ENCODE measurements at places on chromosomes 2 and 18. TPM values are rescaled to one million over a fixed set of nuclear protein-coding genes. Genes with fewer than 3 reads are reported as not detected.
A peak's percentile ranks its signal among the peaks of the same experiment; 100 is the strongest.

PRKAG3 gene
- total RNA-seq, result not detected

CEP192 gene
- total RNA-seq, result 39.9 TPM

MAPK4 gene
- total RNA-seq, result 9.3 TPM

THUMPD2 gene
- 14.4 TPM for total RNA-seq

GRCh38 chr2:164054651-164055050 lies 318.8 kb upstream of the FIGN start:
- no peak overlapping the region for H3K27ac ChIP-seq
- H3K4me3 ChIP-seq, result no peak overlapping the region
- H3K36me3 ChIP-seq, result no peaks in the 10 kb centered on the region
- H3K27me3 ChIP-seq, result no peaks in the 10 kb centered on the region

- no peaks in the 10 kb centered on the region for H3K27me3 ChIP-seq
- H3K4me1 ChIP-seq, result peaks cover 9% of the 10 kb centered on the region
- peak overlapping the region; percentile 21 for H3K27ac ChIP-seq
- H3K4me3 ChIP-seq, result no peak overlapping the region
Measured at GRCh38 chr2:217413193-217413592, 553.3 kb upstream of the TNP1 start.

DNA sequence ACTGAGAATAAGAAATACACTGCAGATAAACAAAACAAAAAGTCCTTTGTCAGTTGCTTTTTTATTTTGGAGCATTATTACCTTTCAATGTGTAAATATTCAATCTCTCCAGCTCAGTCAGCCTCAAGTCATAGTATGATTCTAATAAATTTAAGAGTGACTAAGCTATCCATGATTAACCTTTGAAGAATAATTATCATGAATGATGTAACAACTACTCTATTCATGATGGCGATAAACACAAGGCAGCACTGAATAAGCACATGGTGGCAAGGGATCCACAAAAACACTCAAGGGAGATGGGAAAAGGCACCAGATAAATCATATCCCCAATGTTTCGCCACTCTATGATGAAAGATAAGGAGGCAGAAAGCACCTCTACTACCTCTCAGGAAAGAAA lies 67.0 kb downstream of the MAP4K3 start:
- H3K4me1 ChIP-seq, result peaks cover 10% of the 10 kb centered on the region
- H3K4me3 ChIP-seq, result no peak overlapping the region
- no peak overlapping the region for H3K27ac ChIP-seq
- H3K27me3 ChIP-seq, result no peaks in the 10 kb centered on the region
- H3K36me3 ChIP-seq, result peaks cover 37% of the 10 kb centered on the region

DNA sequence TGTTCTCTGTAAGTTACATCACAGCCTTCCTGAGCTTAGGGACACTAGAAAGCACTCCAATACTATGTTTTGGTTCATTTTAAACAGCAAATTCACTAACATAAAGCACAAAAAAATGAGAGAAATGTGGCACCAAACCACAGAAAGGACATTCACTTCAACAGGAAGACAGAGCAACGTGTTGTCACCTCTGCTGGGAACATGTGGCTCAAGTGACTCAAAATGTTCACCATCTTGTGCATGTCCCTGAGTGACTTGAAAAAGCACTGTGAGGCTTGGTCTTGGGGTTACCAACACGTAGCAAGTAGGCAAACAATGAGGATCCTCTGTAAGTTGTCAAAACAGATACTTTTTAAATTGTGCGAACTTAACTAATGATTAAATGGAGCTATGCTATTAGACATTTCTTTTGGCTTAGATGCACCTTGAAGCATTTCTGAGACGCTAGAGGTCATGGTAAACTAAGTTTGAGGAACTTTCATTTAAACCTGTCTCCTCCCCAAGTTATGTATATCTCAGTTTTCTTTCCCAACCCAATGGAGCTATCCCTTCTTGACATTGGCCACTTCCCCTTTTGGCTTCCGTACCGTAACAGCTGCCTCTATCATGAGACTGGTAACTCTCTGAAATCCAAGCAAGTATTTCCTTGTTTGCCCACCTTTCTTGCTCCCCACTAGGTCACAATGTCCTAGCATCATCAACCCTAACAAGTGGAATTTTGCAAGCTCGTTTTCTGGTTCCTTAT lies 14.0 kb upstream of the ST6GAL2 start:
- peaks cover 3% of the 10 kb centered on the region for H3K27me3 ChIP-seq
- H3K4me3 ChIP-seq, result no peak overlapping the region
- H3K4me1 ChIP-seq, result no peaks in the 10 kb centered on the region
- no peak overlapping the region for H3K27ac ChIP-seq
- H3K36me3 ChIP-seq, result no peaks in the 10 kb centered on the region

GRCh38 chr2:27378096-27378808 lies 2.3 kb downstream of the ZNF513 start:
- peaks cover 17% of the 10 kb centered on the region for H3K36me3 ChIP-seq
- peaks cover 13% of the 10 kb centered on the region for H3K27me3 ChIP-seq
- H3K27ac ChIP-seq, result no peak overlapping the region
- peaks cover 26% of the 10 kb centered on the region for H3K4me1 ChIP-seq
